ENCODE measurements at places on chromosomes 12 and 14.

DNA sequence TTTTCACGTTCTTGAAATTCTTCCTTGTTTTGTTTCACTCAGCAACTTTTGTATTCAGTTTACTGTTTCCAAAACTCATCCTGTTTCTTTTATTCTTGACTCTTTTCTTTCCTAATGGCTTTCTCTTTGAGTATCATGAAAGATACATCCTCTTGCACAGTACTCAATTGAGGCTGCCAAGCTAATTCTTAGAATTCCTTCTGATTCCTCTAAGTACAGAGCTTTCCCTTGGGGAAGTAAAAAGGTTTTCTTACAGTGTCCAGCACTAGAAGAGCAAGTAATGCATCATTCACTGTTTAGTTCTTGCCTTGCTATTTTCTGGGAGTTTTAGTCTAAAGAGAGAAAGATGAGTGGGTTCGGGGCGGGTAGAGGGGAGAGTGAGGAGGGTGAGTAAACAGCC is 154.1 kb downstream of the NEDD1 start:
- DNase-seq: no peak

GRCh38 chr14:83300476-83301064 is 1766.9 kb upstream of the SEL1L start:
- DNase-seq: peak; percentile 32

DNA sequence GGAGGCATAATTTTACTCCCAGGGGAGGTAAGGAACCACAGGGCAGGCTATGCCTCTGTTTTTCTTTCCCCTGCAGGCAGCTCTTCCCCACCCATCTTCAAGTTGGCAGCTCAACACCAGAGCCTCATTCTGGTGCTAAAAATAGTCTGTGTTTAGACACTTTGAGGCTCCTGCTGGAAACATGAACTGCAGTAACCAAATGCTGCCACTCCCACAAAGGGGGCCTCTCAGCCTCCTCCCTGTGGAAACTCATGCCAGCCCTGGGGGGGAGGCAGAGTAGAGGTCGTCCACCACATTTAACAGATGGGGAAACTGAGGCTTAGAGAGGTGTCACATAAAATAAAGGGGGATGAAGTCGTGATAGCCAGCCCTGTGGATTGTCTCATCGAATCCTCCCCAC is 61.4 kb downstream of the WSCD2 start:
- peak; percentile 95 for DNase-seq

- DNase-seq: peak; percentile 23
Observed at GRCh38 chr14:23483236-23483854, 13.8 kb downstream of the NGDN start.

- no peak for DNase-seq
Observed at GRCh38 chr12:56995930-56996496, 10.3 kb downstream of the ZBTB39 start.

DNA sequence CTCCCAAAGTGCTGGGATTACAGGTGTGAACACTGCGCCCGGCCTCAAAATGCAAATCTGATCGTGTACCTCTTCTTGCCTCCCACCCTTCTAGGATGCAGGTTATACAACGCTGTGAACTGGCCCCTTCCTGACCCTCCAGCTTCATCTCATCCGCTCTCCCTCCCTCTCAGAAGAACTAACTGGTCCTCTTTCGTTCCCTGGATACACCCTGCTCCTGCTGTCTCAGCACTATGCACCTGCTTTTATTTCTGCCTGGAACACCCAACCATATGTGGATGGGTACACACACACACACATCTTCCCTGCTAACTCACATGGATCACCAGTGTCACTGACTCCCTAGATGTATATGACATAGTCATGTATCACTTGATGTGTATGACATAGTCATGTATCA is 56.1 kb upstream of the VASH1 start:
- no peak for DNase-seq

GRCh38 chr14:99359906-99360305 is 87.9 kb upstream of the BCL11B start:
- no peak for DNase-seq

DNA sequence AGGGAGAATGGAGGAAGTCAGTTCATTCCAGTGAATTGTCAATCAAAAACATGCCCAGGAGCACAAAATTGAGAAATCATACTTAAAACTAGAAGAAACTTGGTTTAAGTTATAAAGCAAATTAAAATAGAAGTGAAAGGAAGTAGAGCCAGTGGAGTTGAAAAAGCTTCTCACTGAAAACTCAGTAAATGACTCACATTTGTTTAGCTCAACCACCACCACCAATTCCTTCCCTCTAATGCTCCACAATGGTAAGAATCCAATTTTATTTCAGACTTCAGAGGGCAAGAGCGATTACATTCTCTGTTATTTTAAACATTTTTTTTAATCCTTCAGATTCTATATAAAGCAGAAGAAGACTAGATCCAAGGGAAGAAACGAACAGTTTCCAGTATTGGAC is 19.4 kb downstream of the UTP20 start:
- no peak for DNase-seq

- DNase-seq: no peak
Observed at GRCh38 chr14:75044752-75045151, 6.5 kb downstream of the MLH3 start.

- peak; percentile 90 for DNase-seq
Observed at GRCh38 chr14:65927931-65928356, 515.4 kb downstream of the FUT8 start.

DNA sequence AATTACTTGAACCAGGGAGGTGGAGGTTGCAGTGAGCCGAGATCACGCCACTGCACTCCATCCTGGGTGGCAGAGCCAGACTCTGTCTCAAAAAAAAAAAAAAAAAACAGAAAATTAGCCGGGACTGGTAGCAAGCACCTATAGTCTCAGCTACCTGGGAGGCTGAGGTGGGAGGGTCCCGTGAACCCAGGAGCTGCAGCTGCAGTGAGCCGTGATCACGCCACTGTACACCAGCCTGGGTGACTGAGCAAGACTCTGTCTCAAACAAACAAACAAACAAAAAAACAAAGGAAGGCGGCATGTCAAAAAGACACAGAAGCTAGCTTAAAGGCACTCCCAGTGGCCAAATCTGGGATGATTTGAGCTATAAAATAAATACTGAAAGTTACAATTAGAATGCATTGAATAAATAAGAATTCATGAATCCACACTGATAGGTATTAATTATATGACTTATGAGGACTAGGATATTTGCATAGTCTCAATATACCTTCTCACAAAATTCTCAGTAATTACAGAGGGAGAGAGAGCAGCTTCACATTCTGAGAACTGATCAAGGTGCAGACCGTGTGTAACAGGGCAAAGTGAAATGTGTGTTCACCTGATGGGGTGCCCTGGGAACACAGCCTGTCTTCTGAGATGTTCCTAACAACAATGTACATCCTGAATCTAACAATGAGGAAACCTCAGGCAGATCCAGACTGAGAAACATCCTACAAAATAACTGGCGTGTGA is 42.7 kb upstream of the GPR132 start:
- DNase-seq: no peak

DNA sequence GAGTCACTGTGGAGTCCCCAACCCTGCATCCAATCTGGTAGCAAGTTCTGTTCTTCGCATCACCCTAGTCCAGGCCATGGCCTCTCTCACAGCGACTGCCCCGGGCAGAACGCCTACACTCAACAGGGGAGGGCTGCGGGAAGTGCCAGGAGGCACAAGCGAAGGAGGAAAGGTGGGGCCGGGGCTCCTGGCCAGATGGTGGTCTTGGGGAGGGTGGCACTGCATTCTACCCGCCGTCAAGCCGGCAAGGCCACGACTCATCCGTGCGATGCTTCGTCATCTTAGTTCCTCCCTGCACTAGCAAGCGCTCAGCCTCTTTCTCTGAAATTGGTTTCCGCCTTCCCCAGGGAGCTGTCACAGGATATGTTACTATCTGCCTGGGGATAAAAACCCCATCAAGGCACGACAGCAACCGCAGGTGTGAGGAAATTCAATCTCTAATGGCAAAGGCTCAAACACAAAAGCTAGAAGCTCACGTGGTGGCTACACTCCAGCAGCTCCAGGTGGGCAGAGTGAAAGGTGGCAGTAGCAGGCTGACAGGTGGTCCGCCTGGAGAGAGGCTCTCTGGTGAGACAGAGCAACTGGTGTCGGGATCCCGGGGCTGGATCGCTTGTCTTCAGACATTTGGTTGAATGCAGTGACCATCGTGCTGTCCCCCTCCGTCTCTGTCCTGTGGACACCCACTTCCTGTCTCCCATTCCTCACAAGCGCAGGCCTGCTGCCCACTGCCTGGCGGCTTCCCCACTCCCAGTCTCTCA is 34.1 kb downstream of the ACADS start:
- peak; percentile 98 for DNase-seq

GRCh38 chr12:97368462-97369163 is 94.0 kb upstream of the RMST start:
- DNase-seq: no peak

GRCh38 chr14:75053396-75054291 is 2.4 kb upstream of the MLH3 start:
- DNase-seq: no peak

DNA sequence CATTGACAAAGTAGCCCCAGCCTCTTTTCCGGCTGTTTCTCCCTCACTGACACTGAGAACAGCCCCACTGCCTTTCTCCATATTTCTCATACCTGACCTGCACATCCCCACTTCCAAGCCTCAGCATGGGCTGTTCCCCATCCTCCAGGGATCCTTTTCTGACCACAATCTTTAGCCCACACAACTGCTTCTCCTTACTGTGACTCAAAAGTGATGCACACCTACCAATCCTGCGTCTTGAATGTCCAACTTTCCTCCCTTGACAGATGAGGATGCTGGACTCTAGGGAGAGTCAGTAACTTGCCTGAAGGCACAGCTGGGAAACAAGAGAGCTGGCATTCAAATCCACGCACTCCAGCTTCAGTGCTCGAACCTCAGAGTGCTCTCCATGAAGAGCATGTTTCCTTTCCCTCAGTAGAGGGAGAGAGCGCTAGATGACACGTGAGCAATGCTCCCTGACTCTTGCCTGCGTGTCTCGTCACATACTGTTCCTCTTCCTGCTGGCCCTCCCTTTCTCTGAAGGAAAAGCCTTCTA is 75.6 kb downstream of the NTF3 start:
- DNase-seq: no peak

GRCh38 chr14:20820063-20820904 is 17.6 kb upstream of the RNASE1 start:
- DNase-seq: no peak

GRCh38 chr12:107144990-107145389 is 51.6 kb upstream of the CRY1 start:
- DNase-seq: no peak

DNA sequence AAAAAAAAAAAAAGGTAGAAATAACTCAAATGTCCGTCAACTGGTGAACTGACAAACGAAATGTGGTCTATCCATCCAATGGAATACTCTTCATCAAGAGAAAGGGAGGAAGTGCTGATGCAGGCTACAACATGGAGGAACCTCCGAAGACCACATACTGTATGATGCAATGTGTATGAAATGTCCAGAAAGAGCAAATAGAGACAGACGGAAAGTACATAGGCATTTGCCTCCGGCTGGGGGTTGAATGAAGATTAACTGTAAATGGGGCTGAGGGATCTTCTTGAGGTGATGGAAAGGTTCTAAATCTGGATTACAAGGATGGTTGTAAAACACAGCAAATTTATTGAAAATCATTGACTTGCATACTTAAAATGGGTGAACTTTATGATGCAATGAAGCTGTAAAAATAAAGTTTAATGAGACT is 35.4 kb downstream of the DLK1 start:
- DNase-seq: no peak

GRCh38 chr12:5220835-5221234 is 177.2 kb downstream of the KCNA5 start:
- DNase-seq: no peak

- DNase-seq: no peak
Observed at GRCh38 chr14:51211149-51211548, 28.9 kb upstream of the TMX1 start.

DNA sequence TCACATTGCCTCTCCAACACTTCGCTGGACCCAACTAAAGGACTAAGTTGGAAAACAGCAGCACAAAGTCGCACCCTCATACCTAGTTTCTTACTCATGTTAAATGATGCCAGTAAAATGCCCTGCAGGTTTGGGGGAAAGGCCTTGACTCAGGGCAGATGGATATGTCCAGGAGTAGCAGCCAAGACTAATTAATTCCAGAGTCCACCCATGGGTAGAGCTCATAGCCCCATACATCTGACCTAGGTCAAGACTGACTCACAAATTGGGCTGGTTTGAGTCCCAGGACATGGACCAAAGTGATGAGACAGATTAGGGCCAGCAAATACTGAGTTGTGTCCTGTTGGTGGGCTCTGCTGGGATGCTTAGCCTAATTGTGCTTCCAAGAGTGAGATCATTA is 224.0 kb upstream of the BTG1 start:
- no peak for DNase-seq

GRCh38 chr12:21879312-21879711 is 61.9 kb downstream of the ABCC9 start:
- DNase-seq: no peak

DNA sequence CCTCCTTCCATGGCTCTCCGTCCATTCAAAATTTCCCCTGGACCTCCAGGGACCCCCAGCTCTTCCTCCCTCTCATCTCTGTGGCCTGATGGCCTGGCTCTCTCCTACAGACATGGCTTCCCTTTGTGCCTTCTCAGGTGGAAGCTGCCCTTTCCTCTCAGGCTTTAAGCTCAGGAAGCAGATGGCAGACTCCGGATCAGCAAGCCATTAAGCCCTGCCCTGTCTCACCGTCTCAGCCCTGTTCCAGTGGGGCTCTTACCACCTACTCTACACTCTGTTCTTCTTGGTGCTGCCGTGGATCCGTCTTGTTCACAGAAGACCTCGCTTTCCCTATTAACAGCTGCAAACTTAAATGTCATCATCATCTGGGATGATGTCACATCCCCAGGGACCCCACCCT is 33.1 kb downstream of the NPC2 start:
- no peak for DNase-seq

GRCh38 chr12:12899530-12900380 is 8.4 kb downstream of the GPRC5A start:
- no peak for DNase-seq

GRCh38 chr12:52454411-52455201 is 2.7 kb upstream of the KRT6B start:
- peak; percentile 32 for DNase-seq

DNA sequence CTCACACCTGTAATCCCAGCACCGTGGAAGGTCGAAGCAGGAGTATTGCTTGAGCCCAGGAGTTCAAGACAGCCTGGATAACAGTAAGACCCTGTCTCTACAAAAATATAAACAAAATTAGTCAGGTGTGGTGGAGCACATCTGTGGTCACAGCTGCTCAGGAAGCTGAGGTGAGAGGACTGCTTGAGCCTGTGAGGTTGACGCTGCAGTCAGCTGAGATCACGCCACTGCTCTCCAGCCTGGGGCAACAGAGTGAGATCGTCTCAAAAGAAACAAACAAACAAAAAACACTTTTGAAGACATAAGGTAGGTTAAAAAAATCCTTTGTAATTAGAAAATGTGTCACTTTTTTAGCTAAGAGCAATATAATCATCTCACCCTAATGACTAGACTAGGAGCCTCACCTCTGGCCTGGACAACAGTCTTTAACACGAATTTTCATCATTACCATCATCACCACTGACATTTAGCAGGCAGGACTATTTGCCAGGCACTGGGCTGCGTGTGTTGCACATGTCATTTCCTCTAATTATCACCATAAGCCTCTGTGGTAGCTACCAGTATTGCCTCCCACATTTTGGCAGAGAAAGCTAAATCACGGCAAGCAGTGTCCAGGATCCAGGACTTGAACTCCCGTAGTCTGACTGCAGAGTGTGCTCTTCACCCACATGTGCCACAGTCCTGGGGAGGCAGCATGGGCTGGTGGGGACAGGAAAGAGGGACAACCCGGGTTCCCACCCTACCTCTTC is 4.6 kb upstream of the SYCP3 start:
- no peak for DNase-seq
